ENCODE measurements at places on chromosomes 12 and 14. TPM values are rescaled to one million over a fixed set of nuclear protein-coding genes. Genes with fewer than 3 reads are reported as not detected.

ALX1 gene
- total RNA-seq: not detected

CLEC4C gene
- not detected for total RNA-seq

RPL6 gene
- 1,571 TPM for total RNA-seq

DNA sequence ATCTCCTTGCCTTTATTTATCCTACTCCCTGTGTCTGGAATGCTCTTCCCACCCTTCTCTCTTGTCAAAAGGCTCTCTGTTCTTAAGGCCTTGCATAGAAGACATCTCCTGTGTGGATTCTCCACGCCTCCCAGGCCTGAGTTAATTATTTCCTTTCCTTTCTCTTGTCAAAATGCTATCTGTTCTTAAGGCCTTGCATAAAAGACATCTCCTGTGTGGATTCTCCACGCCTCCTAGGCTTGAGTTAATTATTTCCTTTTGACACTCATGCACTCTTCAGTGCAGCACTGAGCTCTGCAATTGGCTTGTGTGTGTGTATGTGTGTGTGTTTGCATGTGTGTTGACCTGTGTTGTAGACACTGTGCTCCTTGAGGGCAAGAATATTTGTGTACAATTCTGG is 52.1 kb upstream of the DCD start:
- DNase-seq: no peak

DNA sequence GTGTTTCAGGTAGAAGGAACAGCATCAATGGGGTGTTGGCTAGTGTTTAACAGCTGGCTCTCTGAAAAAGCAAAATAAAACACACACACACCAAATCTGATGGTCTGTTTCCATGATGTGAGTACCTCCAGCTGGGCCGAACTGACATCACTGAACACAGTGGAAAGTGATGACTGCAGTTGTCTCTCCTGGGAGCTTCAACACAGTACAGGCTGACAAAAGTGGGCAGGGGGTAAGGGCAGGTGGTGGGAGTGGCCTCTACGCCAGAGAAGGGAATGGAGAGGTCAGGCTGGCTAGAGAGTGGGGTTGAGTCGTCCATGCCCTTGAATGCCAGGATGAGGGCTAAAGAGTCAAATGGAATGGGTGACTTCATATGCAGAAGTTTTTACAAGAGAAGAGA is 8.0 kb upstream of the HNF1A start:
- DNase-seq: no peak

- DNase-seq: no peak
These were observed 91.7 kb upstream of the MAX start for GRCh38 chr14:65193916-65194590.
